NCI-H1436 treated with DMSO at 0.1 percent for 48 hours (cell line): ENCODE measurements at places on chromosomes 2 and 18.

- DNase-seq, result no peak
Observed at GRCh38 chr2:135636982-135637381, 104.7 kb upstream of the UBXN4 start.

GRCh38 chr2:10983711-10984110 lies 72.0 kb downstream of the KCNF1 start:
- DNase-seq, result no peak

- no peak for DNase-seq
Observed at GRCh38 chr2:37365669-37366068, 21.2 kb downstream of the QPCT start.

- no peak for DNase-seq
Observed at GRCh38 chr2:127217470-127218325, 2.4 kb downstream of the CYP27C1 start.

DNA sequence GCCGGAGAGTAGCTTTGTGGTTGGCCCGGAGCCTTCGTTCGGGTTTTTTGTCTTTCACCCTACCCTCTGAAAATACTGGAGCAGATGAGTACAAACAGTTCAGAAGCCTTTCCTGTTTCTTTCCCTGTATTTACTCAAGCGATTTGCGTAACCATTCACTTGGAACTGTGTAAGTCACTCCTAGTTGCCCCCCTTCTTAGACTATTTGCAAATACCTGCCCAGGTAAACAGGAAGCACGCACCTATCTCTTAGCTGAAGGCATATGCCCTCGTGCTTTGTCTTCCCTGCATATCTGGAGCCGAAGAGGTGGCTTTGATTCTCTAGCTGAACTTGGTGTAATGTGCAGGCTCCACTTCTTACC lies 1.4 kb downstream of the KCNS3 start:
- DNase-seq, result no peak

- no peak for DNase-seq
Observed at GRCh38 chr2:120418174-120418787, 72.3 kb downstream of the INHBB start.

GRCh38 chr2:48356701-48357325 lies 173.1 kb upstream of the STON1 start:
- no peak for DNase-seq

GRCh38 chr2:206533977-206534376 lies 90.6 kb downstream of the ADAM23 start:
- no peak for DNase-seq

DNA sequence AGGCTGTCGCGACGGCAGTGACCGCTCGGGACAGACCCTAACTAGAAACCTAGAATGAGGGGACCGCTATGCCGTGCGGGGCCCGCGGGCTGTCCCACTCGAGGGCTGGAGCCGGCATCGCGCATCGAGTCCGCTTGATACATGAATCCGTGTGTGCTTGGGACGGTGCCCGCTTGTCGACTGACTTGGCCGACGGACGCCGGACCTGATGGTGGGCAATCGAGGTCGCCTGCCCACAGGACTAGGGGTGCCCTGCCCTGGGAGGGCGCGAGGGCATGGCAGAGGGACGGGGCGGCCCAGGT lies 749 bp upstream of the PTMA start:
- DNase-seq, result no peak

DNA sequence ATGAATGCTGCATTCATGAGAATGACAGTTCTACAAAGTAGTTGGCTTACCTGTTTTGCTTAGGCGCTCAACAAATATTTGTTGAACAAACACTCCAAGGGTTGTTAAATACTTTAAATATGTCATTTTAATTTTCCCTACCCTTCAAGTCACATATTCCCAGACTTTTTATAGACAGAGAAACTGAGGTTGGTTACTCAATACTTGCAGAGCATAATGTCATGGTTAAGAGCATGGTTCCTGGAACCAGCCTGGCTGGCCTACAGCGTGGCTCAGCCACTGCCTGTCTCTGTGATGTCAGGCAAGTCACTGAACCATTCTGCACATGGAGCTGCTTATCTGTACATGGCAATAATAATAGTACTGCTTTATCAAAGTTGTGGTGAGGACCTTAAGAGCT lies 120.0 kb upstream of the STK17B start:
- no peak for DNase-seq

DNA sequence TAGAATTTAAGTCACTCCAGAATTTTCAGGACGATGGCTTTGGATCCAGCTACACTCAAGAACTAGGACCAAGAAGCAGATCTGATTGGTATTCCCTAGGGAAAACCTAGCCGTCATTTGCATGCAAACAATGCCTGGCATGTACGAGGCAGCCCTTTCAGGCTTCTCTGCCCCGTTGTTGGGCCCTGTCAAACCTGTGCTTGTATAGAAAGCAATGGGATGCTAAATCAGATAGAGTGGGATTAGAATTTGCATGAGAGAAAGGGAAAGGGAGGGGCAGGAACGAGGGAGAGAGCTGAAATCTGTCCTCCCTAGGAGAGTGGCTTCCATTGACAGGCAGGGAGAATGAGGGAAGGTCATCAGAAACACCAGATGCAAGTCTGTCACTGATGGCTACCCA lies 28.6 kb downstream of the ARID5A start:
- no peak for DNase-seq
